ENCODE measurements at places on chromosomes 16 and 17. TPM values are rescaled to one million over a fixed set of nuclear protein-coding genes. Genes with fewer than 3 reads are reported as not detected.
A peak's percentile ranks its signal among the peaks of the same experiment; 100 is the strongest.

DNA sequence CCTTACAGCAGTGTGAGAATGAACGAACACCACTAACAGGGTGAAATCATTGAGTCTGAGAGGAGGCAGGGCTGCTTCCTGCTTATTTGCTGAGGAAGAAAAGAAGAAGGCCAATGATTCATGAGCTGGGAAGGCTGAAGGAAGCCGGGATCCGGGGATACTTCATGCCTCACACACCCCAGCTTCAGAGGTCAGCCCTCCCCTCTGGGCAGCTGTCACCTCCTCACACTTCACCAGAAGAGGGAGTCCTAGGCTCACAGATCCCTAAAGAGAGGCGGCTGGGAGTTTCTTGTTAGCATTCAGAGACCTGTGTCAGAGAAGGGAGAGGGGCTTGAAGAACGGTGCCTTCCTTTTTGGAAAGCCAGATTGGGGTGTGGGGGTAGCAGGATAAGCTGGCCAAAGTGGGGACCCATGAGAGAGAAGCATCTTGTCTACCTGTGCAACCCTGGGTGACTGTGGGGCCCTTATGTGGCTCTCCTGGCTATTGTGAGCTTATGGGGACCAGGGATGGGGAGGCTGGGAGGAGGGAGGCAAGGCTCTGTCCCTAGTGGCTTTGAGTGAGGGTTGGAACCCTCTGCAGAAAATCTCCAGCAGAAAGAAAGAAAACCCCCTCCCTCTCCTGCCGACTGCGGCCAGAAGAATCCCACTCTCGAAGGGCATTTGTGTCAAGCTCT is 94.6 kb downstream of the RGS9 start:
- peak; percentile 55 for DNase-seq

DNA sequence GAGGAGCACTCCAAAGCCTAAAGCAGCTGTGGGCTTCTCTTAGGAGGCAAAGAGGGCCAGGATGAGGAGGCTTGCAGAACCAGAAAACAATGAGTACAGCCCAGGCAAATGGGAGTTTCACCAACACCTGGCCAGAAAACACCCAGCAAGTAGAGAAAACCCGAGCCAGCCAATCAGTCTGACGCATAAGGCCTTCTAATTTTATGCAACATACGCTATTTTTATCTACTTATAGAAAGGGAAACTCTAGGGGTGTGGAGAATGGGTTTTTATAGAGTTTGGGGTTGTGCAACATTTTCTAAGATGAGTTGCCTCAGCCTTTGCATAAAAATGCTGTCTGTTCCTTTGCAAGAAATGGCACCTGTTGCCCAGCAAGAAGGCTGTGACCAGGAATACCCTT is 529.0 kb upstream of the CDH5 start:
- no peak for DNase-seq

DNA sequence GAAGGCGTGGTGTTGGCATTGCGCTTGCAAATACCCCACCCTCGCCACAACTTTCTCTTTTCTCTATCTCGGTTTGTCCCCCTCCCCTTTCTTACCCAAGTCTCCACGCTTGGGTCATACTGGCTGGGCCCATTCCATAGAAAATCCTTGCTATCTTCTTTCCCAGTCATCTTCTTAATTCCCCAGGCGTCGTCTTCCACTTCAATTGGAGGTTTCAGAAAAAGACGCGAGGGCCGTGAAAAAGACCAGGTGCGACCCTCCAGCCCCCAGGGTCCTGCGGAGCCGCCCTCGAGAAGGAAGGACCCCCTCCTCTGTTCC is 8.3 kb downstream of the IRX5 start:
- no peak for DNase-seq

Gene C17orf50
- 0.04 TPM for polyA plus RNA-seq

DNA sequence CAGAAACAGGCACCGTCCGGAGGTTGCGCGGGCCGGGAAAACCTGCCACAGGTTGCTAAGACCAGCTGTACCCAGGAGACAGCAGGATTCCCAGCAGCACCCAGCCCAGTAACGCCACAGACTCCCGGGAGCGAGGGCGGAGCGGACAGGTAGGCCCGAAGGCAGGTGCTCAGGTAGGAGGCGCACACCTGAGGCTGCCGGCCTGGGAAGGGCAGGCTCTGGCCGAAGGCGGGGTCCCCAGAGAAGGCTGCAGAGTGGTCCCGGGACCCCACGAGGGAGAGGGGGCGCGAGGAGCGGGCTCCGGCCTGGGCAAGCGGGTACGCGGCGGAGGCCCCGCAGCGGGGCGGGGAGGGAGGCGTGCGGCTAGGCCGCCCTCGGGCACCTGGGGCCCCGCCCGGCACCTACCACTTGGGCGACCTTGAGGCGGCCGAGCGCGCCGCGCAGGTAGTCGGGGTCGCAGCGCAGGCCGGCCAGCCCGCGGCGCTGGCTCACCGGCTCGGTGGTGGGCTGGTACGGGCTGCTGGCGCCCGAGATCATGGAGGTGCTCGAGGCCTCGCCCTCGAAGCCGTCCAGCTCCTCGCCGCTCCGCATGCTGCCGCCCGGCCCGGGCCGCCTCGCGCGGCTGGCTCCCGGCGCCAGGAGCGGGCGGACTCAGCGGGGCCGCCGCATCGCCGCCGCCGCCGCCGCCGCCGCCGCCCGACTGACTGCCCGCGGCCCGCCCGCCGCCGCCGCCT is 441 bp downstream of the CMTM4 start:
- DNase-seq, result peak; percentile 87

Gene HSD11B2
- polyA plus RNA-seq, result 5.8 TPM

Gene ATP2A3
- 44.4 TPM for polyA plus RNA-seq

DNA sequence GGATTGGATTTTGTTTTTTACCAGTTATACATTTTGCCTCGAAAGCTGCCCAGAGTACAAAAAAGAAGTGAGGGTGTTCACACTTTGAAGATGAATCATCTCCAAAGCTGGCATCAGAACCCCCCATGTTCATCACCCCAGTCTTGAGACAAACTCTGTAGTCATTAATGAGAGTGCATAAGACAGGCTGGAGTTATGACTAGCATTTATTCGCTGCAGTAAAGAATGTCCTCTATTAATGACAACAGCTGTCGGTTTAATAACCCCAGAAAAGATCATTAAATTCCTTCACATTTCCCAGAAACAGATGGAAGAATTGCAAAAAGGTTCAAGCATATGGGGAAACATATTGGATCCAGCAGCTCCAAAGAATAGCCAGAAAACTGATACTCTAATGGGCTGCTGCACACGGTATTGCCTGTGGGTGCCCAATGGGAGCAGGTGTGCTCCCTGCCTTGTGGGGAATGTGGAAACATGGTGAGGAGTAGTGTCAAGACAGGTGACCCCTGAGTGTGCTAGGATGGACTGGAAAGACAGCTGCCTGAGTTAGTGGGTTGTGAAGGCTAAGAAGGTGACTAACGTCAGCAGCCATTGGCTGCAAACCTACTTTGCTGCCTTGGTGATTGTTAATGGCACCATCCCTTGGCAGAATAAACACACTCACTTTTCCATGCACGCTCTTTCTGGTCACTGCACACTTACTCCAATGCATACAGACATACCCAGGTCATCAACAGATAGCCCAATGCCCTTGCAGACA is 81.9 kb downstream of the AIPL1 start:
- no peak for DNase-seq

DNA sequence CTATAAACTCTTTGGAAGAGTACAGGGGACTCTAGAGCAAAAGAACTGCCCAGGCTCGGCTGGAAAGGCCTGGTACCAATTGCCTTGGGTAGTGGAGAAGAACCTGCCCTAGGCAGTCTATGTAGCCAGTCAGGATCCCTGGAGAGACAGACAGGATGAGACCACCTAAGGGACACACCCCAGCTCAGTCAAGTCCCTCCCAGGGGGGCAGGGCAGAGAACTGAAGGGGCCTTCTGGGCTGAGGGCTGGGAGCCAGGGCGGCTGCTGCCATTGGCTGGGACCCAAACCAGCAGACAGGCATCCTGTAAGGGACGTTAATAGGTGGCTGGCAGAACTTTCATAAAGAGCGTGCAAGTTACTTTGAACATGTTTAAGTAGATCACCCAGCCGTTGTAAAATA is 12.8 kb upstream of the SLC38A8 start:
- no peak for DNase-seq

DNA sequence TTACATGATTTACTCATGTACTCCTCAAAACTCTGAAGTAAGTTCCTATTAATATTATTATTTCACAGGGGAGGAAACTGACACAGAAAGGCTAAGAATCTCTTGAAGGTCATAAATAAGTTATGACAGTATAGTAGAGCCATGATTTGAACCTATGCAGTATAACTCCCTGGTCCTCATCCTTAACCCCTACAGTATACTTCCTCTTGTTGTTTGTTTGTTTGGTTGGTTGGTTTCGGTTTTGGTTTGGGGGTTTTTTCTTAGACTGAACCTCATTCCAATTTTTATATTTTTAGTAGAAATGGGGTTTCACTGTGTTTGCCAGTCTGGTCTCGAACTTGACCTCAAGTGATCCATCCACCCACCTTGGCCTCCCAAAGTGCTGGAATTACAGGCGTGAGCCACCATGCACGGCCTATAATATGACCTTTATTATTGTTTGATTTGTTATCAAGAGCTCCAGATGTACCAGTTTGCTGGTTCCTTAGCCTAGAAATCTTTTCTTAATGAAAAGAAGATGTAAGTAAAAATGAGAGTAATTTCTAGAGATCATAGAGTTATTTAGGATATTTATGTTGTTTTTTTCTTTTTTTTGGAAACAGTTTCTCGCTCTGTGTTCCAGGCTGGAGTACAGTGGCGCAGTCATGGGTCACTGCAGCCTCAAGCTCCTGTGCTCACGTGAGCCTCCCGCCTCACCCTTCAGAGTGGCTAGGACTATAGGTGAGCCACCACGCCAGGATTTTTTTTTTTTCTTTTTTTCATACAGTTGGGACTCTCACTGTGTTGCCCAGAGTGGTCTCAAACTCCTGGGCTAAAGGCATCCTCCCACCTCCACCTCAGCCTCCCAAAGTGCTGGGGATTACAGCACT is 4.8 kb downstream of the PRR11 start:
- DNase-seq, result no peak

Gene DHRS13
- polyA plus RNA-seq, result 8.4 TPM

DNA sequence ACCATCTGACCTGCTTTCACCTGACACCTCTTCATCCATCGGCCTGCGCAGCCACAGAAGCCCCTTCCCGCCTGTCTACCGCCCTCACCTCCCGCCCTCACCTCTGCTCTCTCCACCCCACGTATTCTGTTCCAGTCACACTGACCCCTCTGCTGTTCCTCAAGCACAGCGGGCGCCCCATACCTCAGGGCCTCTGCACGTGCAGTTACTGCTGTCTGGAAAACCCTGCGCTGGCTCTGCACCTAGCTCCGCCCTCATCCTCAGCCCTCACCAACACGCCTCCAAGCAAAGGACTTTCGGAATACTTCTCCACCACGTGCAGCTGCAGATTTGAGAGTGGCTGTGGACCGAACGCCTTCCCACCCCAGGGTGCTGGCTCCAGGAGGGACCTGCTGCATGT is 24.6 kb upstream of the PABPN1L start:
- no peak for DNase-seq

Gene GRN
- polyA plus RNA-seq, result 469 TPM

- DNase-seq, result no peak
Measured at GRCh38 chr17:31472137-31472536, 80.7 kb downstream of the RAB11FIP4 start.

- DNase-seq, result no peak
Measured at GRCh38 chr17:22278302-22279275, 586.3 kb downstream of the KCNJ18 start.

Gene MT1H
- 391 TPM for polyA plus RNA-seq

- no peak for DNase-seq
Measured at GRCh38 chr17:46032909-46033308, 33.9 kb downstream of the STH start.

GRCh38 chr17:17841601-17842025 is 4.8 kb upstream of the SREBF1 start:
- no peak for DNase-seq

DNA sequence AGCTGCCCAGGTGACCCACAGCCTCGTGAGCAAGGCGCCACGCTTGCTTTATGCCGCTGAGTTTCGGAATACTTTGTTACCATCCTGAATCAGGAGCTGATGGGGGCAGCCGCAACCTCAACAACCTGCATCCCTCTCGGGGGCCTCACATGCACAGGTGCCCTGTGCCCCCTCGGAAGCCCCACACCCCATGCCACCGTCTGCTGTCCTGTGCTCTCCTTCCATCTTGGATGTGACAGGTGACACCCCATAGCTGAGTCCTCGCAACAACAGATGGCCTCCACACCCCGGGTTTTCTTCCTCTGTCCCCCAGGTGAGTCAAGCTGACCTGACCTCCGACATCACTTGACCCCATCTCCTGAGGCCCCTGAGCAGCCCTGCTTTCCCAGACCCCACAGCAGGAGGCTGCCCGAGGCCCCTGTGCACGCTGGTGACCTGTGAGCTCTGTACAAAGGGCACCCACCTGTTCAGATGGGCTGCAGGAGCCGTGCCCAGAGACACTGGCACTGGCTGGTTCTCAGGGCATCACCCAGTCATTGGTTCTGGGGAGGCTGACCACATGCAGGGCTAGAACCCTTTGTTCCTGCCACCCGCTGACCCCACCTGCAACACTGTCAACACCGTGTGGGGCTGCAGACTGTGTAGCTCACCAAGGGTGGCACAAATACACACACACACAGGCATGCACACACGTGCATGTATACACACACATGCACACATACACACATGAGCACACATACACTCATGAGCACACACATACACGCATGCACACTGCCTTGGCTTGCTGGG is 57.7 kb downstream of the RMI2 start:
- DNase-seq, result no peak

Gene TPPP3
- 57.2 TPM for polyA plus RNA-seq

DNA sequence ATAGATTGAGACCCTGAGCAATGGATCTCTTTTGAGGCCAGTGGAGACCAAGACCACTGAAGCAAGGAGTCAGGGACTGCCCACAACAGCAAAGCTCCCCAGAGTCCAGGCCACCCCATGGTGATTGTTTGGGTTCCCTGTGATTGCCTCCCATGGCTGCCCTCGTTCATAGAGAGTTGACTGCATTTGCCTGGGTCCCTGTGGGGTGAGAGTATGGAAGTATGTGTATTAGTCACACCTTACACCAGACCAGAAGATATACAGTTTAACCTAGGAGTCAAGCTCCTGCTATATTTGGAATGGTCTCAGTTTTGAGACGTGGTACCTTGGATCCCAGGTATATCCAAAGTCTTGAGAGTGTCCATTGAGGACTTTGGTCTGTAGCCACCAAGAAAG is 20.2 kb downstream of the HLF start:
- no peak for DNase-seq

DNA sequence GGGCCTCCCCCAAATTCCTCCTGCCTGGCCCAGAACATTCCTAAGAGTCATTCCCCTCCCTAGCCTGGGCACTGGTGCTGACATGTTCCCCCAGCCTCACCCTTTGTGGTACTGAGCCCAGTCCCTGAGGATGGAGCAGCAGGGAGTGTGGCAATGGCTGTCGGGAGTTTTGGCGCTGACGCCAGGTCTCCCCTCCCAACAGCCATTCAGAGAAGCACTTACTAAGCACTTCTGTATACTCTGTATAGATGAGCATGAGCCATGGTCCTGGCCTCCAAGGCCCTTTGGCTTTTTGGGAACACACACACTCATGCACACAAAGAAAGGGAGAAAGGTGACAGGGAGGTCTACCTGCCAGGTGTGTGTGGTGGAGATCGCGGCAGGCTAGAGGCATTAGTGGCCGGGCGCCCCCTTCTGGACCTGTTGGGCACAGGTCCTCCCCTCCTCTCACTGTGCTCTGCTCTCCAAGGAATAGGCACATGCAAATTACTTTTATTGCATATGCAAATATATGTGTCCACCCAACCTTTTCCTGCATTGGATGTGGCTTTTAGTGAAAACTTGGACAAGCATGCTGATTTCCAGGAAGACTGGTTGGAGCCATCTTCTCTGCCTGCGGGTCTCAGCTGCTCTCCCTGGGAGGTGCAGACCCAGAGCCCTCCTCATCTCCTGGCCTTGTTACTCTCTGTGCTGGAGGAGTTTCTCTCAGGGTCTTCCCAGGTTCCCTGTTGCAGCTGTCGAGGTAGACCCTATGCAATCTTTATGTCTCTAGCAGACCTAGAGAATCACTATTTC is 17.4 kb upstream of the C17orf107 start:
- DNase-seq, result peak; percentile 62

Measured in large intestine (tissue), 12 donors.